ENCODE measurements at places on chromosomes 2 and 18.
A peak's percentile ranks its signal among the peaks of the same experiment; 100 is the strongest.

DNA sequence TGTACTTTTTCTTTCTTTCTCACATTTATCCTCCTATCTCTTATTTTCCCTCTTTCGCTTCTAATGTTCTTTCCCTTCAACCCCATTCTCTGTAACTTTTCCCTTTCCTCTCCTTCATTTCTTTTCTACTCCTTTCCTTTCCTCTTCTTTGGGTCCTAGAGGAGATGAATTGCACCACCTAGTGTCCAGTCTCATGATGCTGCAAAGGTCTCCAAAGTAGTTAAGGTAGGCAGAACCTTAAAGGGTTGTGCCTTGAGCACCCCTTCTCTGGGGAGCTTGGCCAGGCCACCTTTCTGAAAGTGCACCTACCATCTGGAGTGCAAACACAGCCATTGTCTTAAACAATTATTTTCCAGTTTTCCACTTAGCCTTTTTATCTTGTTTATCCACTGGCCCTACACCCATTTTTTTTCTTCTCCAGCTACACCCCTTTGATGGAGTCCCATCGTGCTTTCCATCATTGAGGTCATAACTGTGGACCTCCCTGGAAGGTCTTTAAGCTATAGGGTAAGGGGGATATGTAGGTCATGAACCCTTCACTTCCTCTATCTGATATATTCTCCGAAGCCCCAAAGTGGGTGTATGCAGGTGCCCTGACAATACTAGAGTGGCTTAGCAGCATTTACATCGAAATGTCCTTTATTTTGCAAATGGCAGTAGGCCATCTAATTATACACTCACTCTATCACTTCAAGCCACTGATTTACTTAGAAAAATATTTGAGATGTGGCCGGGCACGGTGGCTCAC is 155.9 kb downstream of the ESCO1 start:
- peak; percentile 41 for DNase-seq

DNA sequence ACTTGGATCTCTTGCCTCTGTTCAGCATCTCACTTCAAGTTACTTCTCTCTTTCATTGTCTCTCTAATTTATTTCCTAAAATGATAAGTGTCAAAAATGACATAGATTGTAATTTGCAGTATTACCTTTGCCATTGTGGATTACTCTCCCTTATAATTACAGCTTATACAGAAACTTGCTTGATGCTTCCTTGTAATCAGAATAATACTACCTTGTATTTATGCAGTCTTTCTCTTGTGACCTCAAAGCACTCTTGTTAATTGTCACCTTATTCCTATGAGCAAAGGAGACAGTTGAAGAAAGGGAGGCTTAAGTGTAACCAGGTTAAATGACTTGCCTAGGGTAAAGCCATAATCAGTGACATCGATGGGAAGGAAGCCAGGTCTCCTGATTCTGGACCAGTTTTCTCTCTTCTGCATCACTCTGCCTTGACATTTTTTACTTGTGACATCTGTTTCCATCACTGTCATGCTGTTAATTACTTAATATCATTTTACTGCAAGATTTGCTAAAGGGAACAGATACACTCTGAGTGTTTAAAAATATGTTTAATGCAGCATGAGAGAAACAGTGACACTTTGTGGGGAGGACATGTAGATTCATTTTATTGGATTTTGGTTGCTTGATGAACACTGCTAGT is 388.6 kb downstream of the PARD3B start:
- DNase-seq: no peak

GRCh38 chr18:78641689-78642231 is 337.9 kb upstream of the SALL3 start:
- peak; percentile 63 for DNase-seq

DNA sequence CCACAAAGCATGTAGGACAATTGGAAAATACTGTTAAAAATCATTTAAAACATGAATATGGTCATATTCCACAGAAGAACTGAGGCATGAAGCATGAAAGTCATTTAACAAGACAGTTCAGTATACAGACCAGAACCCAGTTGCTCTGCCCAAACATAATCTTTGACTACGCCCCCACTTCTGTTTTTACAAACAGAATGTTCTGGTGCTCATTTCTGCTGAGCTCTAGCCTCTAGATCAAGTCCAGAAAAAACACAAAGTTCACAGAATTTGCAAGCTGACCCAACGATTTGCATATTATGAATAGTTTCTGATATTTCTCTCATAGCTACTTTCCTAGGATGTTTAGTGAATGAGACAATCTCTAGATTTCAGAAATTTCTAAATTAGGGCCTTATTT is 424.9 kb downstream of the PID1 start:
- DNase-seq: no peak

GRCh38 chr2:68317971-68318913 is 1.5 kb downstream of the CNRIP1 start:
- DNase-seq: no peak

GRCh38 chr2:9336241-9336575 is 87.1 kb downstream of the ITGB1BP1 start:
- DNase-seq: peak; percentile 68

- no peak for DNase-seq
Observed at GRCh38 chr2:17476830-17477229, 41.4 kb downstream of the RAD51AP2 start.

- DNase-seq: no peak
Observed at GRCh38 chr2:120750488-120751210, 15.0 kb downstream of the GLI2 start.

GRCh38 chr2:133581010-133581760 is 12.9 kb upstream of the NCKAP5 start:
- DNase-seq: no peak

GRCh38 chr2:120982598-120982997 is 246.9 kb downstream of the GLI2 start:
- DNase-seq: no peak

DNA sequence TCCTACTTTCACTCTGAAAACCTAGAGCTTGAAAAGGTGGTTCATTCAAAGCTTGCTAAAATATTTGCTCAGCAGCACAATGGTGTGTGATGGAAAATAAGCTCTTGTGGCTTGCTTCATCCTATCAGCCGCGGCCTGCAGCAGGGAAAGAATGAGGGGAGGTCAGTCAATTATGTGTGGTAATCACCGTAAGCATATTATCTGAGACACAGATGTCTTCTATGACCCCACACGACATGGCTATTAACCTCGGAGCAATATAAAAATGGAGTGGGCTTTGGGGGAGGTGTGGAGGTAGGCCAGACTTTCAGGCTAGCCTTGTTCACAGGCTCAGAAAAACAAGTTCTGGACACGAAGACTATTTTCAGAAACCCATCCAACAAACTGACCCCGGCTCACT is 98.4 kb upstream of the SIX3 start:
- no peak for DNase-seq

DNA sequence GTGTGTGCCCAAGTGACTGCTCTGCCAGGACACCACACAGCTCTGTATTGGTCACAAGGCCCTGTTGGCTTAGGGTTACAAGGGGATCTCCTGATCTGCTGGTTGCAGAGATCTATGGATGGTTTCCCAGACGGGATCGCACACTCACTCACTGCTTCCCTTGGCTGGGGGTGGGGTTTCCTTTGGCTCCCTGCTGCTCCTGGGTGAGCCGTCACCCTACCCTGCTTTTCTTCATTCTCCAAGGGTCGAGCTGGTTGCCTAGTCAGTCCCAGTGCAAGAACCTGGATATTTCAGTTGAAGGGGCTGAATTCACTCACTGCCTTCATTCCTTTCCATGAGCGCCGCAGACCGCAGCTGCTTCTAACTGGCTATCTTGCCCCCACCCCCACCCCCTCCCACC is 56.3 kb downstream of the GTF3C3 start:
- DNase-seq: no peak

DNA sequence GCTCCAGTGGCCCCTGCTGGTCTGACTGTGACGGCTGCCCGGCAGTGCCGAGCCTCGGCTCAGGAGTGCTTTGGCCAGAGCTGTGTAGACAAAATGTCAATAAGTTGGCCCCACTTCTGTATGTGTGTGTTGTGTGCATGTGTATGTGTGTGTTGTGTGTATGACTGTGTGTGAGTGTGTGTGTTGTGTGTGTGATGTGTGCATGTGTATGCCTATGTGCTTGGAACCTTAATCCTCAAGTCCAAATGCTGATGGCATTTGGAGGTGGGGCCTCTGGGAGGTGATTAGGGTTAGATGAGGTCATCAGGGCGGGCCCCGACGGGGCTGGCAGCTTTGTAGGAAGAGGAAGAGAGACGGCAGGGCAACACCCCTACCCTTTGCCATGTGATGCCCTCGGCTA is 269.0 kb downstream of the DCDC2C start:
- DNase-seq: no peak
